NCI-H226 (cell line): ENCODE measurements at places on chromosomes 16 and 17.

DNA sequence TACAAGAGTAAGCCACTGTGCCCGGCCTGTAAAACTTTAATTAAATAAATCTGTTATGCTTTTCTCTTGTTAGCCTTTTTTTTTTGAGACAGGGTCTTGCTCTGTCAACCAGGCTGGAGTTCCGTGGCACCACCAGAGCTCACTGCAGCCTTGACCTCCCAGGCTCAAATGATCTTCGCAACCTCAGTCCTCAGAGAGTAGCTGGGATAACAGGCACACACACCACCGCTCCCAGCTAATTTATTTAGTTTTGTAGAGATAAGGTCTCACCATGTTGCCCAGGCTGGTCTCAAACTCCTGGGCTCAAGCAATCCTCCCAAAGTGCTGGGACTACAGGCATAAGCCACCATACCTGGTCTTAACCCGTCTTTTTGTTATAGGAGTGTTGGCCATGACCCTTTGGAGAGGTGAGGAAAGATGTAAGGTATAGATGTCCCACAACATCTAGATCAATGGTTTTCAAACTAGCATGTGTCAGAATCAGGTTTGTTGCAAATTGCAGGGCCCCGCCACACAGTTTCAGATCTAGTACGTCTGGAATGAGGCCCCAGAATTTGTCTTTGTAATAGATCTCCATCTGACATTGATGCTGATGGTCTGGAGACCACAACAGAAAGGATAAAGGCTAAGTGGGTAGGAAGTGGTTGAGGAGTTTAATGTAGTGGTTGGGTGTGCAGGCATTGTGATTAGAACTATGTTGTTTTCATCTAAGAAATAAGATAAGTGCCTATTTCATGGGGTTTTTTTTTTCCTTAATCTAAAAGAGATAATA is 4.3 kb upstream of the GGA2 start:
- DNase-seq: no peak

DNA sequence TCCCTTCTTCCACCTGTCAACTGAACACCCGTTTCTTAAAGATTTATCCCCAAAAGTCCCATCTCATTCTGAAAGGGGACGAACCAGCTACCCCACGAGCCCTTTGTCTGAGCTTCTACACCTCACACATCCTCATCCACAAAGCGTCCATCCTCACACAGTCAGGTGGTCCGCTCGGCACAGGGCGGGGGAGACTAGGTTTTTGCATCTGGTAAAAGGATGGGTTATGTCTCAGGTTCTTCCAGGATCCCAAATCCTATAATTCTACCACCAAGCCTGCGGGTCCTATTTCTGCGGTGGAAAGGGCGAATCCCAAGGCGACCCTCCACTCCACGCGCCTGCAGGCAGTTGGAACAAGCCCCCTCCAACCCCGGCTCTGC is 458 bp downstream of the GFOD2 start:
- no peak for DNase-seq

GRCh38 chr17:2521257-2521656 is 9.6 kb upstream of the METTL16 start:
- no peak for DNase-seq

- DNase-seq: no peak
Measured at GRCh38 chr17:29394761-29395160, 4.6 kb downstream of the TAOK1 start.

GRCh38 chr16:80899809-80900592 is 95.6 kb upstream of the CDYL2 start:
- peak; percentile 95 for DNase-seq

DNA sequence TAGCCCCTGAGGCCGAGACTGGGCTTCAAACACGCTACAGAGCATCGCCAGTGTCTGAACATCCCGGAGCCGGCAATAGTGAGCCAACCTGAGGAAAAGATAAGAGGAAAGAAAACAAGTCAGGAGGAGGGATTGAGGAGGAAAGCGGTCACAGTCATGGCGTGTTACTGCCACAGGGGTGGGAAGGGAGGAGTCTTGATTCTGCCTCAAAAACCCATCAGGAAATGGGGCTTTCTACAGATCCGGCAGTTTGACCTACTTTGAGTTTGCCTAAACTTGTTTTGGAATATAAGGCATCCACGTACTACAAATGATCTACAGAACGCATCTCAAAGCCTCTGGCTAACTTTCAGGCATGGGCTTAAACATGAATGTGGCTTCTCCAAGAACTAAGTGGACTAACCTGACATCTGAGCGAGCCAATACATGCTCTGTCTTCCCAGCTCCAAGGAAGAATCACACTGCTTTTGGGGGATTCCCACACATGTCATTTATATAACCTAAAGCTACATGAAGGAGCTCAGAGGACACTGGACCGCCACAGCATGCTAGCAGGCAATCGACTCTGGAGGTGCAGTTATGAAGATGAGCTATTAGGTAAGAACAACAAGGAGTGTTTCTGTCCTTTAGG is 96.6 kb downstream of the WDR59 start:
- DNase-seq: no peak

- no peak for DNase-seq
Measured at GRCh38 chr16:16161319-16161718, 62.0 kb downstream of the ABCC6 start.
